Left renal pelvis (tissue), 4 donors: ENCODE measurements at places on chromosomes 4 and X. TPM values are rescaled to one million over a fixed set of nuclear protein-coding genes. Genes with fewer than 3 reads are reported as not detected.

The MAGEB10 gene
- not detected for polyA plus RNA-seq

The DUSP9 gene
- 50.4 TPM for polyA plus RNA-seq

The SUPT20HL2 gene
- polyA plus RNA-seq: not detected

The ASB5 gene
- polyA plus RNA-seq: 0.07 TPM

The IQCM gene
- not detected for polyA plus RNA-seq

The FUNDC2 gene
- 118 TPM for polyA plus RNA-seq
